ENCODE measurements at places on chromosomes 16 and 17.

- no peak for DNase-seq
These were observed 5.7 kb upstream of the LPO start for GRCh38 chr17:58232707-58233156.

DNA sequence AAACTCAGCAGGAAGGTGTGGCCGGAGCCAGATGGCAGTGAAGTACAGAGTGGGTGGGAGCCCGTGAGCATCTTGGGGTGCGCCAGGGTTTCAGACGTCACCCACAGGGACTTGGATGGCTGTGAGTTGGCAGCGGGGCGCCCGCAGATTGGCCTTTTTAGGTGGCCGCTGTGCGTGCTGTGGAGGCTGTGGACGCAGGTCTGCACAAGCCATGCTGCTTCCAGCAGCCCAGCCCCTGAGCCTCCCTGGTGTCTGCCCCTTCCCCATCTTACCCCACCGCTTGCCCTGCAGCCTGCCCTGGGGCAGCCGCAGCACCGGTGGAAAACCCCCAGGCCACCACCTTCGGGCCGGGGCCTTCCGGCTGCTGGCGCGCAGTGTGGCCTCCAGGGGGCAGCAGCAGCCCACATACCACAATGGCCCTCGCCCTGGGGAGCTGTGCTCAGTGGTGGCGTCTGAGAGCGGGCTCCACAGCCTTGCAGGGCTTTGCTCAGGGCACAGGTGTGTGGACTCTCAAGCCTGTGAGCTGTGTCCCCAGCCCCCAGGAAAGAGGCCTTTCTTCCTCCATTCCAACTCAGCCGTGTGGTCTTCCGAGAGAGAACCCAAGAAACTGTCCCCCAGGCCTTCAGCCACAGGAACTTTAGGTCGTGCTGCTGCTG, 11.8 kb downstream of the ENDOV start:
- peak; percentile 90 for DNase-seq

DNA sequence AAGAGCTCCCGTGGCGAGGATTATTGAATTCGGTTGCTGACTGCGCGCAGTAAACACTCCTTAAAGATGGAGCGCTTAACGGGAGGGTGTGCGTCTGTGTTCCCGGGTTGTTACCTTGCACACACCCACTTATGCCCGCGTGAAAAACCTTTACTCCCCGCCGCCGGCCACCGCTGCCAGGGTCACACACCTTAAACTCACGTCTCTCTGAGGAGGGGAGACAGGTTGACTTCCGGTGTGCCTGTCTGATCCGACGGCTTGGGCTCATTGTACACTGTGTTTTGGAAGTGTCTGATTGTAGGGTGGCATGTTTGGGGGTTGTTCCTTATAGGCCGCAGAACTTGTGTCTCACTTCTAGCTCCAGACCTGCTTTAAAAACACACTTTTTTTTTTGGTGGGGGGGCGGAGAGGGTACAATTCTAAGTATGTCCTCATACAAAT, 66.8 kb downstream of the KPNA2 start:
- peak; percentile 23 for DNase-seq

GRCh38 chr16:2468233-2468724, 2.8 kb upstream of the NTN3 start:
- peak; percentile 48 for DNase-seq

GRCh38 chr16:81483970-81484595, 39.5 kb downstream of the CMIP start:
- DNase-seq = no peak

- DNase-seq = no peak
These were observed 123.0 kb downstream of the CHD9NB start for GRCh38 chr16:52929478-52930400.

GRCh38 chr16:81599034-81599744, 154.6 kb downstream of the CMIP start:
- no peak for DNase-seq

- peak; percentile 85 for DNase-seq
These were observed 51.7 kb downstream of the ZFPM1 start for GRCh38 chr16:88504489-88505404.

GRCh38 chr17:66549311-66549704, 246.9 kb downstream of the PRKCA start:
- no peak for DNase-seq

- DNase-seq = peak; percentile 48
These were observed 6.3 kb downstream of the PDF start for GRCh38 chr16:69324013-69324531.

GRCh38 chr17:42246515-42246914, 29.7 kb downstream of the STAT5B start:
- DNase-seq = no peak

- no peak for DNase-seq
These were observed 671 bp upstream of the EDC4 start for GRCh38 chr16:67872131-67872630.

GRCh38 chr17:7266784-7267183, 4.5 kb upstream of the CLDN7 start:
- DNase-seq = peak; percentile 18

DNA sequence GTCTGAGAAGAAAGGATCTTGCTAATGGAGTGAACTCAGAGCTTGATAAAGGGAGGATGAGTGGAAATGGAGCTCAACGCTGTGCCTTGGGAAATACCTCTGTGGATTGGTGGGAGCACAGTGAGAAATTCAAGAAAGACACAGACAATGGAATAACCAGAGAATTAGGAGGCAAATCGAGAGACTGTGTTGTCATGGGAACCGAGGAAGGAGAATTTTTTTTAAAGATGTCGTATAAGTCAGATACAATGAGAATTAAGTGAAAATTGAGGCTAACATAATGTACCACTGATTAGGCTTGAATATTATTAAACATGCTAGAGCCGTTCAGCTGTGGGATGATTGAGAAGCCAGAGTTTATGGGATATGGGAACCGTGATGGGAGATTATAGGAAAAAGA, 134.2 kb downstream of the PRKCA start:
- DNase-seq = no peak

- DNase-seq = no peak
These were observed 12.0 kb downstream of the FAM83G start for GRCh38 chr17:18992454-18993130.

DNA sequence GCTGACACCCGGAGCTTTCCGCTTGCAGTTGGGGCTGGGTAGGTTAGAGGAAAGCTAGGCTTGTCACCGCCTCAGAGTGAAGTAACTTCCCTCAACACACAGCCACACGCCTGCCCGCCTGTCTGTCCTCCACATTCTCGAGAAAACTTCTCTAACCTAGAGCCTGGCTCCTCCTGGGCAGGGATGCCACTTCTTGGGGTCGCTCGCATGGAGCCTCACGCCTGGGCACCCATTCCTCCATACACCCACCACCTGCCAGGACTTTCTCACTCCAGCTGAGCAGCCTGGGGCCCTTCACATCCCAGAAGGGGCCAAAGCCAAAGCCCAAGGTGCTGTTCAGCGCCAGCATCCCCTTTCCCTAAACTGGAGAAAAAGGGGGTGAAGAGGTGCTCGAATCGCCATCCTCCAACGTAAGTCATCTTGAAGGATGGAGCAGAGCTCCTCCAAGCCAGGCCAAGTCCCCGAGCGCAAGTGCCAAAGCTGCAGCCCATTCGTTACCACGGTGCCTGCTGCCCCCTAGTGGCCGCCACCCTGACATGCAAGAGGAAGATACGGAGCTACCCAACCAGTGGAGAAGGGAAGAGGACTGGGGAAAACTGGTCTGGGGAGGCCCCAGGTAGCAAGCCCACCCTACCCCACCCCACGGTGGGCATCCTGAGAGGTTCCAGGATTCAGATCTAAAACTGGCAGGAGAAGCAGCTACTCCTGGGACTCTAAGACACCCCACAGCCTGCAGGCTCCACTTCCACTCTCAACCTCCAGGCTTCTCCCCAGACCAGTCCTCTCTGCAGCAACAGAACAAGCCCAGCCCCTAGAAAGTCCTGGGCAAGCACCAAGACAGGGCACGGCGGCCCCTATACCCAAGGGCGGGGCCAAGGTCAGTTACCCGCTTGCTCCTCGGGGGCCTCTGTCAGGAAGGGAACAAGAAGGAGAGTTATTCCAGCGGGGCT, 63.1 kb downstream of the MYO18A start:
- DNase-seq = peak; percentile 79

GRCh38 chr16:50797456-50797855, 55.6 kb downstream of the CYLD start:
- DNase-seq = no peak

GRCh38 chr16:71351558-71351901, 7.0 kb upstream of the CALB2 start:
- DNase-seq = no peak

DNA sequence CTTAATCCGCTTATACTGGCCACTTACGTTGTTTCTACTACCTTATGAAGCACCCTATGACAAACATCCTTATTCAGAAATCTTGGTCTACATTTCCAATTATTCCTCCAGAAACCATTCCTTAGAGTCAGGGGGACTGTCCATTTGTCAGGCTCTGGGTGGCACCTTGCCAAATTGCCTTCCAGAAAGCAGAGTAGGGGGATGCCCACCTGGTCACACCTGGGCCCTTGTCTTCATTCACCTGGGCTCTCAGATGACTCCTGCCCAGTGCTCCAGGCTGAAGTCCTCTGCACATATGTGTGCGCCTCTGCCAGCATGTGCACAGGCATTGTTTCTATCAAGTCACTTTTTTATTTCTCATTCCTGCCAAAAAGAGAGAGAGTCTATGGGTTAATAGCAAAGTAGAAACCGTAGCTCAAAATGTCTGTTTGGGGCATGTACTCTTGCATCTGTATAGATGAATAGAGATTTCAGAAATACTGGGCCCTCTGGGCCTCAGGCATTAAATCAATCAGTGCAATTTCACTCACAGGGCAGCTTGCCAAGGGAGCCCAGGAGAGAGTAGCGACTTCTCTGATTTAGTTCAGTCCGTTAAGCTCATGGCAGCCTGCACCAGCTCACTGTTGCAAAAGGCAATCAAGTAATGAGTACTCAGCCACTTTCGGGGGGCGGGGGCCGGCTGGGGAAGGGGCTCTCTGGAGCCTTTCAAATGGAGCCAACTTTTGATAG, 104.7 kb downstream of the SOCS1 start:
- no peak for DNase-seq

DNA sequence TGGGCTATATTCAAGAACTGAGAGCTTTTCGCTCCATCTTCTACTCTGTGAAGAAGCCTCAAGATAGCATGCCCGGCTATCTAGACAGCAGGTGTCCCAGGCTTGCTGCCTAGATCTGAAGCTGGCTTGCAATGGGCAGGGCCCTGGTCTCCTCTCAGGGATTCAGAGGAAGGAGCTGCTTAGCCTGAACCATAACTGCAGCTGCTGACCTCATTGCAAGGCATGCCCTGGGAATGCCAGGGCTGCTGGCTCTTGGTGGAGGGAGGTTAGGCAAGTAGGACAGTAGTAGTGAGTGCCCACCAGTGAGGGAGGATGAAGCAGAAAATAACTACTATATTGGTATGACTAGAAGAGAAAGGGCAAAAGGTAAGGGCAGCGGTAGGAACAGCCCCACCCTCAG, 21.3 kb upstream of the SLC35B1 start:
- DNase-seq = no peak

DNA sequence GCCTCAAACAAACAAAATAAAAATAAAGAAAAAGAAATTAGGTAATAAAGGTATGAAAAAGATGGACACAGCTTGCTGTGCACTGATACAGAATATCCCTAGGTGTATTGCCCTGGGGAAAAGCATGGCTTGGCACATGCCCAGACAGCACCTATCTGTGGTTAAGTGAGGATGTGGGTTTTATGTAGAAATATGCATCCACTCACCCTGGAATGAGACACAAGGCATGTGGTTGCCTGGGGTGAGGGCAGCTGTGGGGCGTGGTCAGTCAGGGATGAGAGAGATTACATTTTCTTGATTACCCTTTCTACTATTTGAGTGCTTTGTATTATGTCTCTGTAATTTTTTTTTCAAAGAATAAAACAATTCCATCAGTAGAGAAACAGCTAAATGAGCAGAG, 6.9 kb downstream of the PLLP start:
- DNase-seq = no peak

DNA sequence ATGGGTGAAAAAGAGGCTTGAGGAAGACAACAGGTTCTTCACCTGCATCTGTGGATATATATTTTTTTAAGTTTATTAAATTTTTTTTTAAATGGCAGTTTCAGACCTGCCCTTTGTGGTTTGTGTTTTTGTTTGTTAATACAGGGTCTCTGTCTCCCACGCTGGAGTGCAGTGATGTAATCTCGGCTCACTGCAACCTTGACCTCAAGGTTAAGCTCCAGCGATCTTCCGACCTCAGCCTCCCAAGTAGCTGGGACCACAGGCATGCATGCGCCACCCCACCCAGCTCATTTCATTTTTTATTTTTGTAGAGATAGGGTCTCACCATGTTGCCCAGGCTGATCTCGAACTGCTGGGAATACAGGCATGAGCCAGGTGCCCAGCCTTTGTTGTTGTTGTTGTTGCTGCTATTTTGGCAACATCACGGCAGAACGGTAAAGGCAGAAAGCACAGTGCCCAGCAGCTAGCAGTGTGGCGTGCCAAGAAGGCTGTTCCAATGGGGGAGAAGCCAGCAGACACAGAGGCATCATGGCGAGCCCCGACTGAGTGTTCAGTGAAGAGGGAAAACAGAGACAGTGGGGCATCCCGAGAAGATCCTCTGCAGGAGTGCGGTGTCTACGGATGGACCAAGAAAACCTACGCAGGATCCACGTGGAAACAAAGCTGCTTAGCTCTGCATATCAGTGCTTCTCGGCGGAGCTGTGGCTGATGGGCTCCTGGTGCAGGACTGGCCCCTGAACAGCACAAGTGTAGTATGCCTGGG, 19.6 kb downstream of the TMC6 start:
- DNase-seq = no peak

GRCh38 chr16:13049688-13050087, 148.3 kb downstream of the SHISA9 start:
- DNase-seq = no peak

DNA sequence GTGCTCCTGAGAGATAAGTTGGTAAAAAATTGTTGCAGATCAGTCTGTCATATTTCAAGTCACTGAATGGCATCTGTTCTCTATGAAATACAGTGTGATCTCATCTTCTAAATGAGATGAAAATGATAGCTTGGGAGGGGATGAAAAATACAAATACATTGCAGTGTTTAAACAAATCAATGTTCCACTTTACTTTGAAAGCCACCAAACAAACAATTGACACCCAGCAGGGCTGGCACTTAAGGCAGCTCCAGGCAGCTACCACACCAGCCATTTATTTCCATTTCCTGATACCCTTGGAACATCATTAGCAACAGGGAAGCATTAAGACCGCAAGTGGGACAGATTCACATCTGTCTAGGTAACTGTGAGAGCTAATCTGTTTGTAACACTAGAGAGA, 827.6 kb upstream of the KIF2B start:
- no peak for DNase-seq

DNA sequence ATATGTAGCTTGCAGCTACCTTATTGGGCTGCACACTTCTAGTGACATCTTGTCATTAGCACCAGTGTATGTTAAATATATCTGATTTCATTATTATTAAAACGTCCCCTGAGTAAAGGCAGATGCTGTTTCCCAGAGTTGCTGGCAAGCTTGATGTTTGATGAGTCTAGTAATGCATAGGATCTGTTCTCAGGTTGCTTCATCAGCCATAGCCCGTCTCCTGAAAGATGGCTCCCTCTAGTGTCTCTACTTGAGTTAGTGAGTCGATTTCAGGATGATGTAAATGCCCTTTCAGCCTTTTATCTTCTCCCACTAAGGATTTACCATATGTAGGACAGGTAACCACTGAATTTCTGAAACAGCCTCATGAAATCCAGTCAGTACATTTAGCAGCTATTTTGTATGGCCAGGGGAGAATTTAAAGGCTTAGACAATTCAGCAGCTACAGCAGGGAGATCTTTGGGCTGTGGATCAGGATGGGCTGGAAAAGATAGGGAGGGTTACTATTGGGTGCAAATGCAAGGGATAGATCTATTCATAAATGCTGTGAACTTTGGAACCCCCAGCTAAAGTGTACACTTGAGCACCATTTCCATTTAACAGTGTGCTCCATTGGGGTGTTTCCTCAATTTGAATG, 376.3 kb downstream of the CNTNAP4 start:
- peak; percentile 85 for DNase-seq

- DNase-seq = no peak
These were observed 16.0 kb upstream of the SOX9 start for GRCh38 chr17:72104863-72105234.
